ENCODE measurements at places on chromosomes 11 and 22.

DNA sequence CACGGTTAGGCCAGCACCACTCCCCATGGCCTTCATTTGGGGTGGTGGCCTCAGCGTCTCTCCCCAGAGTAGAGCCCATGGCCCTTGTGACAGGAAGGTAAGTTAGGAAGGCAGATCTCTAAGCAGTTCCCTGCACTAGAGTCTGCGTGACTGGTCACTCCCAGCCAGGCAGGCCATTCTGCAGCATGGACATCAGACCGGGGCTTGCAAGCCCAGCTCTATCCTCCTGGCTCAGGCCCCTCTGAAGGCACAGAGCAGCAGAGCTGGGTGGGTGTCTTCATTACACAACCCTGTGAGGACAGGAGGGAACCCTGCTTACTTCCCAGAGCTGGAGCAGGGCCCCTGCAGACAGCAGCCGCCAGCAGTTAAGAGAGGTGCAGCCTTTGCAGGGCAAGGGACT is 77.3 kb downstream of the PIWIL3 start:
- no peak for DNase-seq

- DNase-seq = no peak
These were observed 31.0 kb upstream of the PPP2R1B start for GRCh38 chr11:111797145-111797581.

- no peak for DNase-seq
These were observed 148.3 kb upstream of the CADM1 start for GRCh38 chr11:115652496-115652895.

DNA sequence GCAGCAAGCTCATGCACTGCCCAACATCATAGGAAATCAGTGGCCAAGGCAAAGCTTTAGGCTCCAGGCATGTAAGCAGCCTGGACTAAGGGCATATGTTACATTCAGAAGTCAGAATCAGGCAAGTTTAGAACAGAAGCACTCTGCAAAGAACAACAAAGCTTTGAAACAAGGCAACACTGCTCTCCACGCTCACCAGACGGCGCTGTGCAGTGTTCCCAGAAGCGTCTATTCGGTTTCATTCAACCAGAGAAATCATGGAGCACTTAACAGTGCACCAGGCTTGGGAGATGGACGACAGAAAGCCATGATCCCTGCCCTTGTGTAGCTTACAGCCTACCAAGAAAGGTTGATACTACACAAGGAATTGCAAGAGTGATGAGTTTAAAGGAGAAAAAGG is 555.8 kb downstream of the BUD13 start:
- no peak for DNase-seq

DNA sequence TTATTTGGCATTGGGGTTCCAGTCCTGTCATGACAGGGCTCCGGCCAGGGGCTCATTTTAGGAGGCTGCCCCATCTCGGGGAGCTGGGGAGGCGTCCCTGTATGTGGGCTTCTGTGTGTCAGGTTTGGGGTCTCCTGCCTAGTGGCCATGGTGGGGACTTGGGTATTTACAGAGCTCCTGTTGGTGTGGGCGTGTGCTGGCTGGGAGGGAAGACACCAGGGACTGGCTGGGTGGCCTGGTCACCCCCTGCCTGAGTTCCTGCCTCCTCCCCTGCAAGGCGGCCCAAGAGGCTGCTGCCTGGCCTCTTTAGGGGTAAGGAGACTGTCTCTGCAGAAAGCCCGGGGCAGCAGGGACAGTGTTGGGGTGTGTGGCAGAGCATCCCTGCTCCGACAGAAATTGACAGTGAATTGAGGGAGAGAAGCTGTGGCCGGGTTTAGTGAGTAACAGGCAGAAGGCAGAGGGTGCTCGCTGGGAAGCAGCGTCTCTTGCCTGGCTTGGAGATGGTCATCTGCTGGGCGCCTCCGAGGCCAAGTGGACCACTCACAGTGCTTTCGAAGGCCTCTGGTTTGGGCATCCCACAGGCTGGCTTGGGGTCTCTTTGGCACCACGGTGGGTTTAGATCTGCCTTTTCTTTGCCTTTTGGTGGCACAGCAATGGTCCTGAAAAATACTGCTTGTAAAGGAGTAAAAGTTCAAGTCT is 40.3 kb upstream of the GRAMD4 start:
- DNase-seq = no peak

DNA sequence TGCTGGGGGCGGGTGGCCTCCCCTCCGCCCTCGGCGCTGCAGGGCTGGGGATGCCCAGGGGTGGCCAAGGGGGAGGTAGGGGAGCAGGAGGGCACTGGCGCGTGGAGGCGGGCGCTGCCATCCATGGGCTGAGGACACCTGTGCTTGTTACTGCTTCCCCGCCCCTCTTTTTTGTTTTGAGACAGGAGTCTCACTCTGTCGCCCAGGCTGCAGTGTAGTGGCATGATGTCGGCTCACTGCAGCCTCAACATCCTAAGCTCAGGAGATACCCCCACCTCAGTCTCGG is 683 bp upstream of the FADS3 start:
- DNase-seq = no peak

GRCh38 chr11:82076126-82076525 is 657.5 kb downstream of the FAM181B start:
- no peak for DNase-seq

DNA sequence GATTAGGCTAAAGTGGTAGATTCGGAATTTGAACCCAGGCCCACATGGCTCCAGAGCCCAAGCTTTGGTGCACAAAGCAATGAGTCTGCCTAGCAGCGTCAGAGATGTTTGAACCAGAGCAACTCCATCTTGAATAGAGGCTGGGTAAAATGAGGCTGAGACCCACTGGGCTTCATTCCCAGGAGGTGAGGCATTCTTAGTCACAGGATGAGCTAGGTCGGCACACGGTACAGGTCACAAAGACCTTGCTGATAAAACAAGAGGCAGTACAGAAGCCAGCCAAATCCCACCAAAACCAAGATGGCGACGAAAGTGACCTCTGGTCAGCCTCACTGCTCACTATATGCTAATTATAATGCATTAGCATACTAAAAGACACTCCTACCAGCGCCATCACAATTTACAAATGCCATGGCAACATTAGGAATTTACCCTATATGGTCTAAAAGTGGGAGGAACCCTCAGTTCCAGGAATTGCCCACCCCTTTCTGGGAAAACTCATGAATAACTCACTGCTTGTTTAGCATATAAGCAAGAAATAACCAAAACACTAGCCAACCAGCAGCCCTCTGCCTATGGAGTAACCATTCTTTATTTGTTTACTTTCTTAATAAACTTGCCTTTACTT is 40.3 kb upstream of the DAGLA start:
- DNase-seq = no peak

GRCh38 chr22:25970374-25970911 is 198.8 kb upstream of the SEZ6L start:
- no peak for DNase-seq

- DNase-seq = no peak
These were observed 101.8 kb downstream of the NAV2 start for GRCh38 chr11:19814421-19814820.

DNA sequence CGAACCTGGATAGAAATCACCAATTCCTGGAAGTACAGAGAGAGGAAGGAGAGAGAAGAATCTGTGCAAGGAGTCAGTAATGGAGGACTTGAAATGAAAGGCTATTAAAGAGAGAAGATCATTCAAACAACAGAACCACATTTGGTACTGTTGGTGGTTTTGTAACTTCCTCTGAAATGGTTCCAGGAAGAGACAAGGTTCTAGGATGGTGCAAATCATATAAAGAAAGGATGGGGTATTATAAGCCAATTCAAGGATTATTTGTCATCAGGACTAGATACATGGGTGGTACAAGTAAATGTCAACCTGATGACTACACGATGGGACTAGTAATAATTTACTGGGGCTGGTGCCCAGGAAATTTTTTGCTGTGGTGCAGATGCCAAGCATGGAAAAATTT is 28.9 kb upstream of the TMA7B start:
- DNase-seq = no peak

DNA sequence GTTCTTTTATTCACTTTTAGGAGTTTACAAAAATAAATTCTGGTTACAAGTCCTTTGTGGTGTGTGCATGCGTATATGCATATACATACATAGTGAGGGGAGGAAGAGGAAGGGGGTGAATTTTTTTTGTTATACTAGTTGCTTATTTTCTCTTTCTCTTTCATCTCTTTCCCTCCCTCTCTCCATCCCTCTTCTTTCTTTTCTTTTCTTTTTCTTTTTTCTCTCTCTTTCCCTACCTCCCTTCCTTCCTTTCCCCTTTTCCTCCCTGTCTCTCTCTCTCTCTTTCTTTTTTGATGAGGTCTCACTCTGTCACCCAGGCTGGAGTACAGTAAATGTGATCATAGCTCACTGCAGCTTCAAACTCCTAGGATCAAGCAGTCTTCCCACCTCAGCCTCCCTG is 14.1 kb downstream of the PPP6R2 start:
- no peak for DNase-seq

DNA sequence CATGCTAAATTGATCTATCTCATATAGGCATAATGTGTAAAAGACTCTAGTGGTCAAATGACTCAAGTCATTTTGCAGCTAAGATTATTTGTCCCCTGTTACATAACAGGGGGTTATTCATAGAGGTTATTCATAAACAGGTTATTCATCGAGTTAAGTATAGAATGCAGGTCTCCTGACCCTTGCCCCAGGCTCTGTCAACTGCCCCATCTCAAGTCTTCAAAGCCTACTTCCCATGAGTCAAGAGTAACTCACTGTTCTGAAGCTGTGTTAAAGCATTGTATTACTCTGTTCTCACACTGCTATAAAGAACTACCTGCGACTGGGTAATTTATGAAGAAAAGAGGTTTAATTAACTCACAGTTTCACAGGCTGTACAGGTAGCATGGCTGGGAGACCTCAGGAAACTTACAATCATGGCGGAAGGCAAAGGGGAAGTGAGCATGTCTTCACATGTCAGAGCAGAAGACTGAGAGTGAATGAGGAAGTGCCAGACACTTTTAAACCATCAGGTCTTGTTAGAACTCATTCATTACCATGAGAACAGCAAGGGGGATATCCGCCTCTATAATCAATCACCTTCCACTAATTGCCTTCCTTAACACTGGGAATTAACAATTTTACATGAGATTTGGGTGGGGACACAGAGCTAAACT is 226.2 kb upstream of the BLID start:
- no peak for DNase-seq

DNA sequence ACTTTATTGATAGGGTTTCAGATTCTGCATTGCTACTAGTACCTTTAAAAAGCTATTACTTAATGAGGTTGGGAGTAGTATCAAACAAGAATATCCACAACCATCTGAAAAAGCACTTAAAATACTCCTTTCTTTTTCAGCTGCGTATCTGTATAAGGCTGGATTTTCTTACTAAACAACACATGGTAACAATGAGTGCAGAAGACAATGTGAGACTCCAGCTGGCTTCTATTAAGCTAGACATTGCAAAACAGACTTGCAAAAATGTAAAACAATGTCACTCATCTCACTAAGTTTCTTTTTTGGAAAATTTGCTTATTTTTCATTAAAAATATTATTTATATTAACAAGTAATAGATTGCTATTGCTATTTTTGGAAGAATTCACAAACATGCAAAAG is 132.6 kb downstream of the WNT11 start:
- DNase-seq = no peak

GRCh38 chr11:25163421-25163820 is 666.6 kb downstream of the LUZP2 start:
- DNase-seq = no peak

DNA sequence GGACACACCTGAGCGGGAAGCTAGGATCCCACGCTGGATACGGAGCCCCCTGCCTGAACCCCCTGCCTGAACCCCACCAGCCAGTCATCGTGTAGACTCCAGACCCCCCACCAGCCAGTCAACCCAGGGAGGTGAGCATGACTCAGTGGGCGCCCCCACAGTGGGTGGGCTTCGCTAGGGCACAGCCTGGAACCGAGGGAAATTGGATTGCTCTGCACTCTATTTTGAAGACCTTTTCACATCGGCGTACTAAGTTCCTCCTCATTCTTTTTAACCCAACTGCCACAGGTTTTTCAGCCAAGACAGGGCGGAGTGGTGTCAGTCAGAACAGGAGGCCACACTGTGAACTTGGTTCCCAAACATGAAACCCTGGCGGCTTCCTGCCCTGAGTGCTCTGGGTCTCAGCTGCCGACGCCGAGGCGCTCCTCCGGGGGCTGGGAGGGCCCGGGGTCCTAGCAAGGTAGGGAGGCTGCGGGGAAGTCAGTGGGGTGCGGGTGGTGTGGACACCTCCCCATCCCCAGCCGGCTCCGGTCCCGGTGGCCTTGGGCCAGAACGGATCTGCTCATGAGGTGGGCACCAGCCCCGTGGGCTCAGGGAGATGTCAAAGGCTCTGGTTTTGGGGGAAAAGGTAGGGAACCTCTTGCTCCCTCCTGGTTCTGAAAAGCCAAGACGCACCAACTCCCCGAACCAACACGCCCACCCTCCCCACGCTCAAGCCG is 57.0 kb downstream of the BRD1 start:
- no peak for DNase-seq

GRCh38 chr11:50074161-50074560 is 41.5 kb downstream of the OR4C45 start:
- DNase-seq = no peak

- no peak for DNase-seq
These were observed 317.5 kb downstream of the JRKL start for GRCh38 chr11:96707273-96707672.

GRCh38 chr22:40002935-40003715 is 8.4 kb downstream of the FAM83F start:
- no peak for DNase-seq

DNA sequence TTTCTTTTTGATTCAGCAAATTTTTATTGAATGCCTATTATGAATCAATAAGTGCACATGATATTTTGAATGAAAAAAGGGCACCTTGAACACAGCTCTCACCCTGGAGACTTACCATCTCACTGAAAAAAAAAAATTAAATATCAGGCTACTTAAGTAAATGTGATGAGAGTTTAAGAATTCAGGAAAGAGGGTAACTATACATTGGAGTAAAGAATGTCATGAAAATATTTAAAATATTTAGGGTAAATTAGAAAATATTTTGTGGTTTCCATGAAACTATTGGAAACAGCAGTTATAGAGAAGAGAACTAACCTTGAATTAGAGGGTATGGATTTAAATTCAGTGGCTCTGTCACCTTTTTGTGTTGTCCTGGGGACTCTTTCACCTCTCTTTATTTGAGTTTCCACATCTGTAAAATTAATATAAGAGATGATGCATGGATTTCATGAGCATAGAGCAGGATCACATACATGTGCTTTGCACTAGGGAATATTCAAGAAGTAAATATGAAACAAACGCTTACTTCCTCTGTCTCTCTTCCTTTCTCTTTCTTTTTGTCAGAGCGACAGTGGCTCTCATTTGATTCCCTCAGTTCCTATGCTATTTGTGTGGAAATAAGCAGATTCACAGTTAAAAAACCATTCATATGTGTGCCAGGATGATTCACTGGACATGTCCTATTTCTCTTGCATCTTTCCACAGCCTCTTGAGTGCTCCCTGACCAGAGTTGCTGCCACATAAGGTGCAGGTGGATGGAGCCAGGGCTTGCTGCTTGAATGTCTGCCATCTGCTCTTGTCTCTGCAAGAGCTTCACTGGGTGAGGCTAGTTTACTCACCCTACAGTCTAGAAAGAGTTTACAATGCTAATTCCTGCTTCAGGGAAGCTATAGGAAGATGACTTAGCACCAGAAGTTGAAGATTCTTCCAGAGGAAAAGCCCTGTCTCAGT is 533.1 kb downstream of the ETS1 start:
- no peak for DNase-seq

DNA sequence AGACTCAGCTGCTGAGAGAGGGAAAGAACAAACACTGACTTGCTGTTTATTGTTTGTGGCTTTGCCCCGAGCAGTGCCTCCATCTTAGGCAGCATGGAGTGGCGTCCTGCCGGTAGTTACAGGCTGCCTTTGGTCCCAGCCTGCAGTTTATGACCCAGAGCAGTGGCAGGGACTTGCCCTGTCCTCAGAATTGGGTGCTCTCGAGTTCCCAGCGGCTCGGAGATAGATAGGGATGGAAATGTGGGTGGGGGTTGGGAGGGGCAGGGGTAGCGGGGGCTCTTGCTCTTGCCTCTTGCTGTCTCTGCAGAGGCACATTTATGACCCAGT is 3.1 kb downstream of the ALX4 start:
- DNase-seq = no peak
